ENCODE measurements at places on chromosomes 12 and 14.

DNA sequence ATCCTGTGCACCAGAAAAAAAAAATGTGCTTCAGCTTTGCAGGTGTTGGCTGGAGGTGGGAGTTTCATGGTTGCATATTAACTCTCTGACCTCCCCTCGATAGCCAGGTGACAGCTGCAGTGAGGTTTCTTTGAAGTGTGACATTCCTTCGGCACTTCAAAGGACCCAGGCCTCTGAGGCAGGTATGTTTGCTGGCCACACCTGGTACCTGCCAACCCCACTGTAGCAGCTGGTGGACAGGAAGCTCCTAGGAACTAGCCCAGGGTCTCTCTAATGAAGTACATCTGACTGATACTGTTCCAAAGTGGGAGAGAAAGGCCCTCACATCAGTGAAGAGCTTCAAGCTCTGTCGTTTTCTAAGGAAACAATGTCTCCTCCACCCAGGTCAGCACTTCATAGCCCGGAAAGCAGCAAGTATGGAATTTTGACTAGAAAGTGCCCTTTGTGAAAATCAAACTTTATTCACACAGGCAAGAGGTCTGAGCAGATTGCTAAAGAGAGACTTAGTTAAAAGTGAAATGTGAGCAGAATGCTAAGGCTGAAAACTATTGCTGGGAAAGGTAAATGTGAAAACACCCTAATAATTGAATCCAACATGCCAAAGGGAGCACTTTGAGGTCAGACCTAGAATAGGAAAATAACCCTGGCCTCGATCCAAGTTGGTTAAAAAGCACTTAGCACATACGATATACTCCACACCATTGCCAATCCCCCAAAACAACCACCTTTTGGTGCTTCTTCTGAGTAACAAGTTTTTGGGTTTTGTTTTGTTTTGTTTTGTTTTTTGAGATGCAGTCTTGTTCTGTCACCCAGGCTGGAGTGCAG lies 71.3 kb downstream of the PHLDA1 start:
- no peak for DNase-seq

- peak; percentile 97 for DNase-seq
These were observed 14.4 kb upstream of the CD27 start for GRCh38 chr12:6430124-6430989.

- DNase-seq: no peak
These were observed 7.8 kb downstream of the PPP1R13B start for GRCh38 chr14:103839579-103839978.

- DNase-seq: peak; percentile 48
These were observed 42.5 kb upstream of the BMP4 start for GRCh38 chr14:53999061-53999488.

- DNase-seq: no peak
These were observed 279.6 kb downstream of the PRKD1 start for GRCh38 chr14:29648045-29648444.

DNA sequence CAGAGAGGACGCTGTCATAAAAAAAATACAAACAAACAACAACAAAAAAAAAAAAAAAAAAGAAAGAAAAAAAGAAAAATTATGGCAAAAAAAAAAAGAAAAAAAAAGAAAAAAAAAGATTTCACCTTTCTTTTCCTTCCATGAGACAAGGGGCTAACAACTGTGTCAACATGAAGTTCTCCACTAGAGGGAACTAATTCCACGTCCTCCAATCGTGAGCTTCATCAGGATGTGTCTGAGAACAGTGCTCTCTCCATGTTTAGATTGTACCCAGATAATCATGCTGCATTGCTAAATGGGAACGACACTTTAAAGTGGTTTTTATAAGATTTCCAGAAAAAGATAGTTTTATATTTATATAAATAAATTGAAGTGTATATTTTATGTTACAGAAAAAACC lies 96.2 kb upstream of the PTPRB start:
- DNase-seq: peak; percentile 77

DNA sequence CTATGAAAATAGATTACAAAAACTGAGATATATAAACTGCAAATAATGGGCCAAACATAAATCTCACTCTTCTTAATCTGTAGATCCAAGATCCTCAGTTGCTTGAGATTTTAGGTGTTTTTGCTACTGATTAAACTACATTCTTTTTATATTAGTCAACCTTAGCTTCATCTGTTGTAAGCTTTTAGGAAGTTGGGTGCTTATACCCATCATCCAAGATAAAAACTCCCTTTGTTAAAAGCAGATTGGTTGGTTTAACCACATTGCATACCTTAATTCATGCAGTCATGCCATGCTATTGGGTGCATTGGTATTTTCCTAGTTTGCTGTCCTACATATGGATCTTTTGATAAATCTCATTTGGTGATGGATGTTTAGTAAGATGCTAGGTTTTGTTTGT lies 46.2 kb upstream of the DIP2B start:
- peak; percentile 7 for DNase-seq

DNA sequence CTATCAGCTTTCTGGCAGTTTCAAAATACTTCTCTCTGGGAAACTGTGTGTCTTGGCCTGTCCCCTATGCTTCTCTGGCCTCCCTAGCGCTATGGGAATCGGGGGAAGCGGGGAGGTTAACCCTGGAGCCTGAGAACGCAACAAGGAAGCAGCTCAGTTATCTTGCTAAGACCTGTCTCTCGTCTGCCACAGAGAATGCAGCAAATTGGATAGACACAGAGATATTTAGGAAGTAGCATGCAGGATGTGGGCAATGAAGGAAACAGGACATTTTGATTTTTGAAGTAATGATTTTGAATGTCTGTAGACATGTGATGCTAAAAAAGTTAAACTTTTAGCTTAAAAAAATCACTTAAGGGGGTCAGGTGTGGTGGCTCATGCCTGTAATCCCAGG lies 6.6 kb upstream of the CALCOCO1 start:
- DNase-seq: no peak

DNA sequence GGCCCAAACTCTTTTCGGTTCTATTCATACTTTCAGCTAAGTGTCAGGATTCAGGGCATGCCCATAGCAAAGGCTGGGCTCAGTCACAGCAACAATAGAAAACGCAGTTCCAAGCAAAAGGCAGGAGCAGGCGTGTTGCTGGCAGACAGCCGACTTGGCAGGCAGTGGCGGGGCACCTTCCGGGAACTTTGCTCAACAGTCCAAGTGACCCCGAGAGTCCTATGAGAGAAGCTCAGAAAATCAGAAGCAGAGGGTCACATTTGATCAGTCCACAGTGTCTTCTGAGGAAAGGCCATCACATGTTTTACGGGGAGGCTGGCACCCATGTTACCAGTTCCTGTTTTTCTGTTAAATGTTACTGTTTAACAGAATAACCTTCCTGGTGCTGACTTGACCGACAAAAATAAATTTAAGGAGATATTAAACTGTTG lies 115.0 kb downstream of the DACT1 start:
- DNase-seq: no peak

GRCh38 chr12:57780284-57780897 lies 2.2 kb upstream of the TSFM start:
- DNase-seq: no peak

DNA sequence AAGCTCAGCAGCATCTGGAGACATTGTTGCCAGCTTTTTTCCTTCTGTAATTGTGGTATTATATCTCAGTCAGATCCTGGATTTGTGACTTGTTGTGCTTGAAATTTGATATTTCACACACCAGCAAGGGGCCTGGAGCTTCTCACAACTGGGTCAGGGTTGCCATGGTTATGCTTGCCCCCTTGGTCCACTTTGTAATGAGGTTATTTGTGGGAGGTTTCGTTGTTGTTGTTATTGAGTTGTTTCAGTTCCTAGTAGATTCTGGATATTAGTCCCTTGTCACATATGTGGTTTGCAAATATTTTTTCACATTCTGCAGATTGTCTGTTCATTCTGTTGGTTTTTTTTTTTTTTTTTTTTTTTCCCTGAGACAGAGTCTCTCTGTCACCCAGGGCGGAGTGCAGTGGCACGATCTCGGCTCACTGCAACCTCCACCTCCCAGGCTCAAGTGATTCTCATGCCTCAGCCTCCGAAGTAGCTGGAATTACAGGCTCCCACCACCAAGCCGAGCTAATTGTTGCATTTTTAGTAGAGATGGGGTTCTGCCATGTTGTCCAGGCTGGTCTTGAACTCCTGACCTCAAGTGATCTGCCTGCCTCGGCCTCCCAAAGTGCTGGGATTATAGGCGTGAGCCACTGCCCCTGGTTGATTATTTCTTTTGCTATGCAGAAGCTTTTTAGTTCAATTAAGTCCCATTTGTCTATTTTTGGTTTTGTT lies 80.6 kb upstream of the ETV6 start:
- no peak for DNase-seq

- DNase-seq: peak; percentile 62
These were observed 5.3 kb downstream of the PHETA1 start for GRCh38 chr12:111363578-111363977.

DNA sequence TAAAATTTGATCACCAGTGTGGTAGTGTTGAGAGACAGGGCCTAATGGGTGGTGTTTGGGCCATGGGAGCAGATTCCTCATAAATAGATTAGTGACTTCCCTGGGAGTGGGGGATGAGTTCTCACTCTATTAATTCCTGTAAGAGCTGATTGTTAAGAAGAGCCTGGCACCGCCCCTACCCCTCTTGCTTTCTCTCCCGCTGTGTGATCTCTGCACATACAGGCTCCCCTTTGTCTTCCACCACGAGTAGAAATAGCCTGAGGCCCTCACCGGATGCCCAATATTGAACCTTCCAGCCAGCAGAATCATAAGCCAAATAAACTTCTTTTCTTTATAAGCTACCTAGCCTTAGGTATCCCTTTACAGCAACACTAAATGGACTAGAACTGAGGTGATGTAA lies 31.9 kb upstream of the CAND1 start:
- no peak for DNase-seq

DNA sequence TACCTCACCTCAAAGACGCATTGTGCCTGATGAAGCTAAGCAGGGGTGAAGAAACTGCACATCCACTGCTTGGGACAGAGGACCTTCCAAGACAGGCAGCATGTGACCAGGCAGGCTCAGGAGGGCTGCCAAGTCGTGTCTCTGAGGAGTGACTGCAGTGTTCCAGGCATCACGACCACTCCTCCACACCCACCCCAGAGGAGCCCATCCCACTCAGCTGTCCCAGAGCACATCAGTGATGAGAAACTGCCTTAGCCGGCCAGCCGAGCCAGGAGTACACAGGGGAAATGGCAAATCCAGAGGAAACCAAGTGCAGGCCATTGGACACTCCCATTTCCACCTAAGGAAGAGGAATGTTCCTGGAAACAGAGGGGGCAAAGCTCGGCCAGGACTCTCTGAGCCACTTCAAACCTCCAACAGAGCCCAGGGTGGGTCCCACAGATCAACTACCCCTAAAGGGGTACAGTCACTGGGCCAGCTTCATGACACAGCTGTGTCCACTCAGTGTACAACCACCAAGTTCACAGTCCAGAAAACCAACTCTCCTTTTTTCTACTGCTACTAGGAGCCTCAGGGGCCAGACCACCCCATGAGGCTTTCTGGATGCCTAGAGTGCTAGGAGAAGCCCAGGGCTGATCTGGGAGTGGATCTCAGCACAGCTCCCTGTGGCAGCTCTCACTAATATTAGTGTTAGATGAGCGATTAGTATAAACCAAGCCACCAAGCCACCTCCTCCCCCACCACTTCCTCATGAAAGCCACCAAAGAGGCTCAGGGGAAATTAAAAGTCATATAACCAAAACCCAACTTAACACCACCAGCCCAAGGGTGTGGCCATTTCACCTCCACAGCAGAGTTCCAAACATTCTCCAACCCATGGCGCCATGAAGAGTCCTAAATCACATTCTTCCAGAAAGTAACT lies 15.4 kb downstream of the PXN start:
- no peak for DNase-seq

DNA sequence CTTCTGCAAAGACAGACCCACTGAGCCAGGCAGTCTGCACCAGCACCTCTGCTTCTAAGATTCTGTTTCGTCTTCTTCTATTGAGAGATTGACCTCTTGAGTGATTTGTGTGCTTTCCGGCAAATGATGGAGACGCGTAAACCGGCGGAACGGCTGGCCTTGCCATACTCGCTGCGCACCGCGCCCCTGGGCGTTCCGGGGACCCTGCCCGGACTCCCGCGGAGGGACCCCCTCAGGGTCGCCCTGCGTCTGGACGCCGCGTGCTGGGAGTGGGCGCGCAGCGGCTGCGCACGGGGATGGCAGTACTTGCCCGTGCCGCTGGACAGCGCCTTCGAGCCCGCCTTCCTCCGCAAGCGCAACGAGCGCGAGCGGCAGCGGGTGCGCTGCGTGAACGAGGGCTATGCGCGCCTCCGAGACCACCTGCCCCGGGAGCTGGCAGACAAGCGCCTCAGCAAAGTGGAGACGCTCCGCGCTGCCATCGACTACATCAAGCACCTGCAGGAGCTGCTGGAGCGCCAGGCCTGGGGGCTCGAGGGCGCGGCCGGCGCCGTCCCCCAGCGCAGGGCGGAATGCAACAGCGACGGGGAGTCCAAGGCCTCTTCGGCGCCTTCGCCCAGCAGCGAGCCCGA lies 703 bp downstream of the ASCL4 start:
- no peak for DNase-seq

GRCh38 chr12:29733060-29733459 lies 50.7 kb downstream of the TMTC1 start:
- DNase-seq: no peak

- no peak for DNase-seq
These were observed 43.6 kb upstream of the TRIM9 start for GRCh38 chr14:51138404-51139103.

DNA sequence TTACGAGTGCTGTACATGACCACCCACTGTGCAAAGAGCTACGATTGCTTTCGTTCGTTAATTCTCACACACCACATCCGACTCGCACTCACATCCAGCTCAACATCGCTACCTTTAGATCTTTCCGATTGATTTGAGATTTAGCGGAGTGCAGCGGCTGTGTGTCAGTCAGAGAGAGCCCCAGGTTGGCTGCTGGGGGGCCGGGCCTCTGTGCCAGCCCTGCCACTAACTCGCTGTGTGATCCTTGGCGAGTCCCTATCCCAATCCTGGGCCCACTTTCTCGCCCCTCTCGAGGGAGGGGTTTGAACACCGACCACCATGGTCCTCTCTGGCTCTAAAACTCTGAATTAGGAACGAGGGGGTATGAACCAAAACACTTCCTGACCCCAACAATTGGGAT lies 8.6 kb downstream of the DLK1 start:
- DNase-seq: no peak

DNA sequence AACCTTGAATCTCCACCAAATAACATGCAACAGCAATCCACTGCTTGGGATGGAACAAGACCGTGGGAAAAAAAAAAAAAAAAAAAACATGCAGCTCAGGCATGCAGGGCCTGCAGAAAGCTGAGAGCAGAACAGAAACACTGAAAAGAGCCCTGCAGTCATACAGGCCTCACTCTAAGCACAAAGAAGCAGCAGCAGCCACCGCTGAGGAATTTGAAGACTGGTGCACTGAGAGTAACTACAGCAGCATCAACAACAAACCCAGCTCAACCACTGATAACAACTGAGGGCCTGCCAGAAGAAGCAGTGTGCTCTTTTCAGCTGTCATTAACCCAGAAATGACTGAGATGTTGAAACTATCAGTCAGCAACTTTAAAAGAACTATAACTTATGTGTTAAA lies 354.7 kb upstream of the TMTC1 start:
- DNase-seq: no peak

GRCh38 chr12:56084958-56085543 lies 5.1 kb downstream of the ERBB3 start:
- DNase-seq: no peak

- DNase-seq: no peak
These were observed 8.6 kb upstream of the ARPC3 start for GRCh38 chr12:110458756-110459155.

Measured in AG08395 (cell line).